ENCODE measurements at places on chromosomes 2 and 18.
A peak's percentile ranks its signal among the peaks of the same experiment; 100 is the strongest.

- no peak for DNase-seq
Measured at GRCh38 chr2:231455890-231456289, 8.4 kb downstream of the NCL start.

GRCh38 chr2:37295469-37296073, 29.1 kb downstream of the PRKD3 start:
- no peak for DNase-seq

- DNase-seq = no peak
Measured at GRCh38 chr2:26818972-26819371, 29.0 kb upstream of the DPYSL5 start.

- no peak for DNase-seq
Measured at GRCh38 chr2:31227110-31227509, 6.8 kb upstream of the EHD3 start.

DNA sequence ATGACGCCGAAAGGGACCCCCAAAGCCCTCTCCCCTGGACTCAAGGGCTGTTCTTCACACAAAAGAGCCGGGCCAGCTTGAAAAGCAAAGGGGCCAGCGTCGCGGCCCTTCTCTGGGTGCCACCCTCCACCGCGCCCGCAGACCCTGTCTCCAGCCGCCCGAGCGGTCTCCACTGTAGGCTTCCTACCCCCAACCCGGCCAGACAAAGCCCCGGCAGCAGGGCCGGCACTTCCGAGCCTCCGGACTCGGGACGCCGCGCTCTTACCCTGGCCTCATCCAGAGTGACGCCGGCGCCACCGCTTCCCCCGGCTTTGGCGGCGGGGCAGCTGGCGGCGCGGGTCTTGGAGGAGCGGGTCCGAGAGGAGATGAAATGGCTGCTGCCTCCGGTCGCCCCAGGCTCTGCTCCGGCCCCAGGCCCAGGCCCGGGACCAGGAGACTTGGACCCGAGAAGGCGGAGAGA, 603 bp downstream of the ATAD2B start:
- peak; percentile 25 for DNase-seq

- no peak for DNase-seq
Measured at GRCh38 chr2:181859123-181859522, 32.4 kb upstream of the ITPRID2 start.

DNA sequence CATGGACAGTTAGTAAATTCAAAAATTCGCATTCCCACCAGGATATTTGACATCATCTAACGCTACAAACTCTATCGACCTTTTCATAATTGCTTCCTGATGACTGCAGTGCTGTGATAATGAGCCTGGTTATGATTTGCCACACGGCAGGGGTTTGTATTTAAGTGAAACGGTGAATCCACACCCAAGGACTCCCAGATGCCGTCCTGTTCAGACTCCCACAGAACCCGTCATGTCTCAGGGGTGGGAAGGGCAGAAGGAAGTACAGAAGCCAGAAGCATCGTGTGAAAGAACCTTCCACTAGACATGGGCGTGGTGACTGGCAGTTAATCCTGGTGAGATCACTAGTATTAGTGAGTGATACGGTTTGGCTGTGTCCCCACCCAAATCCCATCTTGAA, 91.2 kb upstream of the TMEM18 start:
- no peak for DNase-seq

GRCh38 chr2:20539776-20540586, 93.1 kb downstream of the RHOB start:
- no peak for DNase-seq

- no peak for DNase-seq
Measured at GRCh38 chr2:174235680-174236079, 12.7 kb downstream of the OLA1 start.

DNA sequence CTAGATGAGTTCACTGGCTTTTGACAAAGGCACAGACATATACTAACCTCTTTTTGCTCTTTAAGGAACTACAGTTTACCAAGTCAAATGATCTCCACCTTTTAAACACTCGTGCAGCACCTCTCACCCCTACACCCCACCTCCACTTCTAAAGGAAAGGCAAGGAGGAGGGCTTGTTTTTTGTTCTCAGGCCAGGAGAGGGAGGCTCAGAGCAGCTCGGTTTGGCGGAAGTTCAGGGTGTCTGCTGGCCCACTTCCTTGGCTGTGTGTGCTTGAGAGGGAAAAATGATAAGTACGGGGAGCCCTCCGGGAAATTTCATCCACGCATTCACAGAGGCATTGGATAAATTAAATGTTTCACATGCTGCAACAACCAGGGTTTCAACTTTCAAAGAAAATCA, 667.9 kb downstream of the BCL11A start:
- DNase-seq = no peak

DNA sequence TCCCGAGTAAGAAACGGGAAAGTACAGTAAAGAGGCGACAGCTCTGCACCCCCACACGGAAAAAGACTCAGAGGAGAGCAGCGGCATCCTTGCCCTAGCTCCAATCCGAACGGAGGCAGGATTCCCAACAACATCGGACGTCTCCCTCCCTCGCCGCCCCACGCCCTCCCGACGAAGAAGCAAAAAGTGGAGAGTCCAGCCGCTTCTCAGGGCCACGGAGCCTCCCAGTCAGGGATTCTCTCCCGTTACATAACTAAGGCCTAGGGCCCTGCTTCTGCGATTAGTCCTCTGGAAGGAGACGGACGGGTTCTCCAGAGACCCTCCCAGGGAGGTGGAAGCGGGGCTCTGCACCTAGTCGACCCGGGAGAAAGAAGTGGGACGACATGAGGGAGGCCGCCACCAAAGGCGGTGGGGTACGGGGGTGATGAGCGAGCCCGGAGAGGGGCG, 587 bp downstream of the SUMO1 start:
- DNase-seq = no peak

GRCh38 chr2:6650311-6650710, 215.4 kb downstream of the CMPK2 start:
- no peak for DNase-seq

- no peak for DNase-seq
Measured at GRCh38 chr2:60098996-60099395, 454.5 kb downstream of the BCL11A start.

GRCh38 chr18:23437357-23438045, 15.6 kb upstream of the RIOK3 start:
- DNase-seq = peak; percentile 50

DNA sequence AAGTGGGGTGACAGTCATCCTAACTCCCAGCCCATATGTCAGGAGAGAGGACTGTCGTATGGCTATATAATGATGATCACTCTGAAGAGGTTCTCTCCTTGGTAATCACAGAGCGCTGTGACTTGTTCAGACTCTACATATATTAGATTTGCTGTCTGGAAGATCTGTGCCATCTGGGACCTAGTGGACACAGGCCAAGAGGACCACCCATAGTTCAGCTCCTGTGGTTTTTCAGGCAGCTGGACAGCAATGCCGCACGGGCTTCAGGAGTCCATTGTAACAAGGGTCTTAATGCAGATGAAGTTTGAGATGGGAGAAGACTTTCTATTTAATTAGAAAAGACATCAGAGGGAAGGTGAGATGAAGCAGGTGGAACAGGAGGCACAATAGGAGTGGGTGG, 40.1 kb upstream of the EPHA4 start:
- DNase-seq = no peak

Measured in activated naive CD4-positive, alpha-beta T cell (primary cell).